ENCODE measurements at places on chromosomes 3 and 15.

GRCh38 chr3:50238549-50239026 lies 2.6 kb downstream of the GNAI2 start:
- peak; percentile 29 for DNase-seq

- peak; percentile 76 for DNase-seq
These were observed 61.7 kb downstream of the FMN1 start for GRCh38 chr15:33132722-33133345.

- DNase-seq: no peak
These were observed 576 bp downstream of the LRRFIP2 start for GRCh38 chr3:37173806-37174205.

DNA sequence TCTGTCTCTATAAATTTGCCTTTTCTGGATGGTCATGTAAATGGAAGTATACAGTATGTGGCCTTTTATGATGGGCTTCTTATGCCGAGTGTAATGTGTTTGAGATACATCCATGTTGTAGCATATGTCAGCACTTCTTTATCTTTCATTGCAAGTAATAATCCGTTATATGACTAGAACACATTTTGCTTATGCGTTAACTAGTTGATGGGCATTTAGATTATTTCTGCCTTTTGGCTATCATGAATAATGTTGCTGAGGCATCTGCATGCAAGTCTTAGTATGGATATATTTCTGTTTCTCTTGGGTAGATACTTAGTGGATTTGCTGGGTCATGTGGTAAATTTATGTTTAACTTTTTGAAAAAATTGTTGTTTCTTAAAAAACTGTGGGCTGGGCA lies 19.7 kb downstream of the KAT2B start:
- DNase-seq: no peak

DNA sequence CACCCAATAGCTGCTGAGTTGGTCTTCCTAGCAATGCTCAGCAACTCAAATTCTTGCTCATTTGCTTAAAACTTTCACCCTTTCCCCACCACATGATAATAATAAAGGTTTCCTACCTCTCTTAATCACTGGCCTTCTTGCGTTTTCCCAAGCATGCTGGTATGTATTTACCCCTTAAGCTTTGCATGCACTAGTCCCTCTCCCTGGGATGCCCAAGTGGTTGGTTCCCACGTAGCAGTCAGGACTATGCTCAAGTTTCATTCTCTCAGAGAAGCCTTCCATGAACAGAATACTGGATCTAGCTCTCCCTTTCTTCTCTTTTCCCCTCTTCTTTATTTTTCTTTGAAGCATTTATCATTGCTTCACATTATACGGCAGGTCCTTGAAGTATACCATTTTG lies 108.8 kb downstream of the KBTBD8 start:
- no peak for DNase-seq

GRCh38 chr3:114660124-114660523 lies 366.3 kb downstream of the TIGIT start:
- peak; percentile 69 for DNase-seq

Measured in fibroblast of skin of scalp (primary cell).